ENCODE measurements at places on chromosomes 1 and 21.

DNA sequence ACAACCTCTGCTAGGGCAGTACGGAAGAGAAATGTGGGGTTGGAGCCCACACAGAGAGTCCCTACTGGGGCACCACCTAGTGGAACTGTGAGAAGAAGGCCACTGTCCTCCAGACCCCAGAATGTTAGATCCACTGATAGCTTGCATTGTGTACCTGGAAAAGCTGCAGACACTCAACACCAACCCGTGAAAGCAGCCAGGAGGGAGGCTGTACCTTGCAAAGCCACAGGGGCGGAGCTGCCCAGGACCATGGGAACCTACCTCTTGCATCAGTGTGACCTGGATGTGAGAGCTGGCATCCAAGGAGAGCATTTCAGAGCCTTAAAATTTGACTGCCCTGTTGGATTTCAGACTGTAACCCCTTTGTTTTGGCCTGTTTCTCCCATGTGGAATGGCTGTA lies 85.5 kb downstream of the USP25 start:
- no peak for DNase-seq

DNA sequence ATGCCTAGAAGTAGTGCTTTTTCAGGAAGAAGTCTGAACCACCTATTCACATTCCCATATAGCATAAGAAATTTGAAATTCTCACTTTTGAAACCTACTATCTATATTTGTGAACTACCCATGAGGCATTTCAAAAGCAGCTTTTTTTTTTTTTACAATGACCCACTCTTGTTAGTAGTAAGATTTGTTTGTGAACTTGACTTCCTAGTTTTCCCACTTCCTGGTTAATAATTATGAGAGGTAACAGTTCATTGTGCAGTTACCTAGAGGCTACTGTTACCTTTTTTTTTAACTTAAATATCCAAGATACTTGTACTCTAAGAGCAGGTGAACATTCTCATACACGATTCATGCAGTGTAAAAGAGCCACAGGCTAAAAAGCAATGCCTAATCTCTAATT lies 371.7 kb upstream of the ADGRL2 start:
- no peak for DNase-seq

GRCh38 chr21:41955516-41955915 lies 1.7 kb upstream of the C2CD2 start:
- DNase-seq = no peak

GRCh38 chr1:164796916-164797315 lies 237.9 kb downstream of the PBX1 start:
- DNase-seq = no peak

GRCh38 chr21:42496839-42497202 lies 797 bp upstream of the RSPH1 start:
- no peak for DNase-seq

GRCh38 chr21:38148046-38148445 lies 108.7 kb upstream of the KCNJ15 start:
- no peak for DNase-seq

DNA sequence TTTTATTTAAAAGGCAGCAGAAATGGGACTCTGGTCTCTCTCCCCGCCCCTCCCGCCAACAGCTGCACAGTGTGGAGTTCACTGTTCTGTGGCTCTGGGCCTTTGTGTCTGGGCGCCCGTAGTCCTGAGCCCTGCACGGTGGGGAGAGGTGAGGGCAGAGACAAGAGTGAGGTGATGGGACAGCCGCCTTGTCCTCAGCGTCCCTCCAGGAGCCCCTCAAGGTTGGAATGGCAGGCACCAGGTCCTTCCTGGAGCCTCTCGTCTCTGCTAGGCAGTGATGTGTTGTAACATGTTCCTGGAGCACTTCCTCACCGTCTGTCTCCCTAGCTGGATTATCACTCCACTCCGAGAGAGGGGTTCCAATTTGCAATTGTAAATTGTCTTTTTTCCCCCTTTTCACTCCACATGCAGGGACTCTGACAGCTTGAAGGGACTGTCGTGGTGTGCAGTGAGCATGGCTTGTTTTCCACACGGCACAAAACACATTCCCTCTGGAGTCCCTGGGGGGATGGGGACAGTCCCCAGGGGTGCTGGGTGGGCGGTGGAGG lies 44.6 kb upstream of the C1orf174 start:
- no peak for DNase-seq

GRCh38 chr1:3331564-3331963 lies 122.9 kb upstream of the ARHGEF16 start:
- DNase-seq = no peak

DNA sequence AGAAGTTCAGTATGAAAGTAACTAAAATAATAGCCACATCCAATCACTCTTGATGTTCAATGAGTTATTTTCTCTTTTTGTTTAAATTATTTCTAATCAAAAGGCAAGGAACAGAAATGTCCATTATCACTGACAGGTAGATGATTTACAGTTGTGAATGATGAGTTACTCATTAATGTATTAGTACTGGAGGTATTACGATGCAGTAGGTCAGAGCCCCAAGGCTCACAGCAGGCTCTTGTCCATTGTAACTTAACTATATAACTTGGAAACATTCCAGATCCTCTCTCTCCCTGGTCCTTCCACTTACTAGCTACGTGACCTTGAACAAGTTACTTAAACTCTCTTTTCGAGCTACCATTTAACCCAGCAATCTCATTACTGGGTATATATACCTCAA lies 39.5 kb downstream of the CRB1 start:
- DNase-seq = no peak

DNA sequence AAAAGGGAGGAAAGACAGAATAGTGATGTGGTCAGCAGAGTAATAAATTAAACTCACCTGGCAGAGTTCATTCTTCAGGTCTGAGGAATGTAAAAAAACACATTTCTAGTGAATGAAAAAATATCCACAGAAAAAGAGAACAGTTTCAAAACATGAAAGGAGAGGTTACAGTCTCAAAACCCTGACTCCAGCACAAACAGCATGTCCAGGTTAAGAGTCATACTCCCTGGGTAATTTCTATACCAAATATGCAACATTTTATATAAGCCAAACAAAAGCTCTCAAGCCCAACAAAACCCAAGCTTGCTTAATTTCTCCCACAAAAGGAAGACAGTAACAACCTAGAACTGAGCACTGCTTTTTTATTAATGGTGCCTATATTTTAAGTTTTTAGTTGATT lies 173.0 kb downstream of the NTMT2 start:
- DNase-seq = no peak

GRCh38 chr1:71738910-71739309 lies 543.4 kb downstream of the NEGR1 start:
- DNase-seq = no peak

DNA sequence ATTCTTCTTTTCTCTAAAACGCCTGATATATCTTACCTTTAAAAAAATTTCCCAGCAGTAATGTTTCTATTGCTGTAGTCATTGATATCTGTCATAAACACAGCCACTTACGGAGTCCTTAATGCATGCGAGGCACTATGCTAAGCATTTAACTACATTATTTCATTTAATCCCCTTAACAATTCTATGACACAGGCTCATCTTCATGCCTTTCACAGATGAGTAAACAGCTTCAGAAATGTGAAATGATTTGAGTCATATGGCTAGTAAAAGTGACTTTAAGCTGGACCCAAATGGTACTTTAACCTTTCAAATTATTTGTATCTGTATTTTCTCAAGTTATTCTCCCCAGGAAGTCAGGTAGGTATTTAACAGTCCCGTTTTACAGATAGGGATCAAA lies 125.1 kb upstream of the FGGY start:
- no peak for DNase-seq

- DNase-seq = no peak
These were observed 8.4 kb upstream of the GPR153 start for GRCh38 chr1:6269296-6269695.

- no peak for DNase-seq
These were observed 71.5 kb downstream of the CLCA4 start for GRCh38 chr1:86618358-86618757.

- DNase-seq = no peak
These were observed 7.5 kb downstream of the MIER1 start for GRCh38 chr1:66932291-66932690.

- DNase-seq = no peak
These were observed 49.3 kb upstream of the RABGAP1L start for GRCh38 chr1:174110053-174110452.

GRCh38 chr21:43304621-43305335 lies 122.2 kb downstream of the SIK1 start:
- DNase-seq = no peak

DNA sequence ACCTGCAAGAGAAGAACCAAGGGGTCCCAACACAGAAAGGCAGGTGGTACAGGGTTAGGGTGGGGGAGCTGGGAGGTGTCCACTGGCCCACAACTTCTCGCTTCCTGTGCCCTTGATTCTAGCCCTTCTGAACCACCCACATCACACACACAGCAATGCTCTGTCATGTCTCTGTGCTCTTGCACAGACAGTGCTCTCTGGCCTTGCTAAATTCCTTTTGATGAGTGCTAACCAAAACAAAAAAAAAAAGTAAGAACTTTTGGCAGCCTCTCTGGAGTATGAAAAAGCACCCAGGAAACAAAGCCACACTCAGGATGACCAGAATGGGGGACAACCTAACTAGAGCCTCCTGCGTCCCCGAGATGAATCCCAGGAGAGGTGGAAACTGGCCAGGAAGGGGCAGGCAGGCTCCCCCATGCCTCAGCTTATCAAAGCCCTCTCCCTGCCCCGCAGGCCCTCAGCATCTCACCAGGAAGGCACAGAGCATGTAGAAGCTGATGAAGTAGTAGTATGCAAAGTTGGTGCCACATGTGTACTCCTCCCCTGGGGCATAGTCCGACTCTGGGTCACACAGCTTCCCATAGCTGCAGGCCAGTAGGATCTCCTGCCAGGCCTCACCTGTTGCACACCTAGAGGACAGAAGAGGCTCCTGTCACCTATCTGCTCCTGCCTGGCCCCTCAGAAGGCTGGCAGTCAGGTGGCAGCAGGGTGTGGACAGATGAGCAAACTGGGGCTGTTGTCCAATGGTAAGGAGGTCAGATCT lies 27.2 kb upstream of the KIF21B start:
- DNase-seq = no peak

DNA sequence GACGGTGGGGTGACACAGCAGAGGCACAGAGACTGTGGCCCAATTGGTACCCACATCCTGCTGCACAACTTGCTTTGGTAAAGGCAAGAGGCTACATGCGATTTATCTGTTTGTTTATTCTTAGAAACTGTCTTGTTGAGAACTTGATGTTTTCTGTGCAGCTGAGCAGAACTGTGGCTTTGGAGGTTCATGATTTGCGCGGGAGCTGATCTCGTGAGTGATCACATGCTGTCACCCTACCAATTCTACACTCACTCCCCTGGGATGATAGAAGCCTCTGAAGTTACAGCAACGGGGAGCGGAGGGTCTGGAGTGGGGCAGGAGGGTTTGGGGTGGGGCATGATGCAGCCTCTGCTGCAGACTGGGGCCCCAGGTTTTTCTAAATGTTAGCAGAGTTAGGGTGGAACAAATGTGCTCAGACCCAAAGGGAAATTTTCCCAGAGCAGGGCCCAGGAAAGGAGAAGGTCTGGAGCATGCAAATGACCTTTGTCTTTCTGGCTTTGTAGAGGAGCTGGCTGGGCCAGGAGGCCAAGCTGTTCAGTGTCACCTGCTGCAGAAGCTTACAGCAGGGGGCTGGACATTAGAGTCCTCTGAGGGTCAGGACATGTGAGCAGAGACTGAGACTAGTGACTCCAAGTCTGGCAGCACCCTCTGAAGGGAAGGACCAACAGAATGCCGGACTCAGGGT lies 83.6 kb downstream of the GRIK3 start:
- DNase-seq = no peak

GRCh38 chr1:174769961-174770549 lies 229.7 kb upstream of the CACYBP start:
- DNase-seq = peak; percentile 51

- no peak for DNase-seq
These were observed 16.9 kb upstream of the RC3H1 start for GRCh38 chr1:174039027-174039426.

DNA sequence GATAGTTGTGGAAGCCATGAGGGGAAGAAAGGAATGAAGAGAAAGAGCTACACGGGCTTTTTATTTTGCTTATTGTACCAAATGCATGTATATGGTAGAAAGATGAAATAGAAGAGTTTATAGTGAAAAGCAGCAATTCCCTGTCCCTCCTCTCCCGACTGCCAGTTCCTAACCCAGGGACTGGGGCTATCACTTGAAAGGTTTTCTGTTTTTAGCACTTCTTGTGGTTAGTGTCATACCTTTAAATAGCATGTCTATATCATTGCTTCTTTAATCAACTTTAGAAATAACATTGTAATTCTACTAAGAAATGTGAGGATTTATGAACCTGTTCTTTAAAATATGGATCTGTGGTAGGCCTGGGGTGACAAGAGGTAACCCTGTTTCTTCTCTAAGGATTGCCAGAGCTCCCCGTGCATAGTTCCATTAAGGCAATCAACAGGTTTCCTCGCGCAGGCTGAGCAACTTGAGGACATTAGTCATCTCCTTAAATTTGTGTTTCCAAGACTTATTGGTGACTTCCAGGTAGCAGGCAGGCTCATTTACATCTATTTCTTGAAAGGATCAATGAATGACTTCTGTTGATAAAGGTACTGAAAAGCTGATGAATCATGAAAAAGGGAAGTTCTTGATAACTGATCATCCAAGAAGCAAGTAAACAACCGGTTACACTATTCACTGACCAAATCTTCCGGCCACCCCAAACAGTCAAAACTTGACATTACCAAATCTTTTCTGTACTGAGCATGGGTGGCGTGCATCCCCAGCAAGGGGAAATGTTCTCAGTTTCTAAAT lies 37.8 kb upstream of the S1PR1 start:
- no peak for DNase-seq

DNA sequence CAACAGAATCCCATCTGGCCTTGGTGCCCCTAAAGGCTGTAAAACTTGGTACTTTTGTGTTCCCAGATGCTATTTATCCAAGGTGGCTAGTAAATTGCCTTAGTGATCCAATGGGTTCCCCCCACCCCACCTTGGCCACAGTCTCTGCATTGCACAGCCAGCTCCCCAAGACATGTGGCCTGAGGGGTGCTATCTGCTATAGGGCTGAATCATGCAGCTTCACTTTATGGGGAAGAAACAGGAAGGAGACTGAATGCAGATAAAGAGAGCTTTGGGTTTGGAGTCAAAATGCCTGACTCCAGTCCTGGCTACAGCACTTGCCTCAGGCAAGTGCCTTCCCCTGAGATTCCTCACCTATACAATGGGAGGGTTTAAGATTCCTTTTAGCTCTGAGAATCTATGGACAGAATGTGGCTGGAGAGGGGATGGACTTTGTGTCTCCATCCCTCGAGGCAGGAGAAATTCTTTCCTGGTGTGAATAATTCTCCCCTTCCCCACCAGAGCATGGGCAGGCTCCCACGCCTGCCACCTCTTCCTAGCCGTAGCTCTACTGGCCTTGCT lies 6.5 kb downstream of the RHEX start:
- no peak for DNase-seq

- no peak for DNase-seq
These were observed 361.8 kb downstream of the NEGR1 start for GRCh38 chr1:71920556-71920955.

GRCh38 chr1:205263580-205264190 lies 35.9 kb downstream of the TMCC2 start:
- no peak for DNase-seq

- no peak for DNase-seq
These were observed 66.6 kb upstream of the POU3F1 start for GRCh38 chr1:38113159-38113666.

Measured in T-helper 1 cell (primary cell).